DMS79 (cell line): ENCODE measurements at places on chromosomes 2 and 18.

DNA sequence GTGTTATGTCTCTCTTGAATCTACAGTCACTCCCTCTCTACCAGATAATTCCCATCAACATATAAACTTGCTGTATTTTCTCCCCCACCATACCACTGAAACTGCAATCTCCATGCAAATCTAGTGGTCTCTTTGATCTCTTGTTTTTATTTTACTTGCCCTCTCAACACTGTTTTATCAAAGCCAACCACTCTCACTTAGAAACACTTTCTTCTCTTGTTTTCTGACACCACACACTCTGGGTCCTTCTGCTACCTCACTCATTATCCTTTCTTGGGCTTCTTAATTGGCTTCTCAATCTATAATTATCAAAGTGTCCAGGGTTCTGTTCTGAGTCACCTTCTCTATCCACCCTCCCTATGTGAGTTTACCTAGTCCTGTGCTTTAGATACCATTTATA is 2.0 kb upstream of the MCFD2 start:
- DNase-seq: no peak

DNA sequence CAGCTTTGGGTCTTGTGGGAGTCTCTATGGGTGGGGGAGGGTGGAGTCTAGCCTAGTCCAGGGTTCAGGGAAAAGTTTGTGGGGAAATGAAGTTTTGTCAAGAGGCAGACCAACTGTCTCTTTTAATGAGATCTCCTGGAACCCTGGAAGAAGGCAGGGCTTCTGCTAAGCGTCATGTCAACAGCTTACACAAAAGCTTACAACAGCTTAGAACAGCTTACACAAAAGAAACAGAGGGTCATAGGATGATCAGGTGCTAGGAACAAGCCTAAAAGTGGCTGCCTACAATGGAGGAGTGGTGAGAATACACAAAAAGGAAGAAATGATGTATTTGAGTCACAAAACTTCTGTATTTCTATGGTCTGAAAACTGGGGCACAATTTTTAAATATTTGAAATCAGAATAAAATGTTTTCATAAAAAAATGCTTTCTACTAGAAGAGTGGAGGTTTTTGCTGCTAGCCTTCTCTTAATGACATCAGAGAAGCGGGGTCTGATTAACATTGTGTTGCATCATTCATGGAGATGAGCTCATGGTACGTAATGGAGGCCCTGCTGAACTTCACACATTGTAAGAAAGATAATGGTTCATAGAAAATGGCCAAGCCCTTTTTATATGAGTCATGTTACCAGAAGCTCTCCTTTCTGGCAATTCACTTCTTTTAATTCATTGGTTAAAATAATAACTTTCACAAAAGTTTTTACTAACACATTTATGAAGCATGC is 351.0 kb downstream of the PIK3C3 start:
- DNase-seq: no peak

GRCh38 chr18:79608069-79608468 is 71.5 kb upstream of the CTDP1 start:
- DNase-seq: no peak

DNA sequence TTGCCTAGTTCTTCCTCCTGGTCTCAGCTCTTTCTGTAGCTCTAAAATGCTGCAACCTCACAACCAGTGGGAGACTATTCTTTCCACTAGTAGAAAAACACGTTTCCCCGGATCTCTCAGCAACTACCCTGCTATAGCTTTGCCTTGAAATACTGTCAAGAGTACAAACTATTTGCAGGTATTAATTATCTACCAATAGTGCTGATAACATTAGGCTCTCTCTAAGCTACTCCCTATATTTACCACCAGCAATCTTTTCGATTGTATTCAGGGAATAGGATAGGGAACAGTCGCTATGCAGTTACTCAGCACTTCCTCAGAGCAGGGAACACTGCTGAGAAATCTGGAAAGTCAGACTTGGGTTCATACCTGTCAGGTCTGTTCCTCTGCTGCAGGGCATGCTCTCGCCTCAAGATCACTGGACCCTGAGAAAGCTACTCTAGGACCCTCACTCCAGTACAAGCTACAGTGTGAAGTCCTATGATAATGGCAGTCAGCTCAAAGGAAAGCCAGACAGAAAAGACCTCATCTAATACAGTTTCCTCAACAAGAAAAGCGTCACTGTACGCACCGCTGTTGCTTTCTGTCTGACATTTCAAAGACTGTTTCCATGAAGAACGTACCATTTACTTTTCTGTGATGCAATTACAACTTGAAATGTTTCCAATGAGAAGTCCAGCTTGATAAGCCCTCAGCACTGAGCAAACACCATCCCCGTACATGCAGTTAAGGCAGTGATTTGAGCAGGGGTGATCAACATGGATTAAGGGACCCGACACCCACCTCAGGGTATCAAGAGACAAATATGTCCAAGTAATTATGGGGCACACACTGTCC is 22.7 kb downstream of the GDF7 start:
- DNase-seq: no peak

GRCh38 chr2:58644451-58644850 is 403.3 kb upstream of the FANCL start:
- no peak for DNase-seq

DNA sequence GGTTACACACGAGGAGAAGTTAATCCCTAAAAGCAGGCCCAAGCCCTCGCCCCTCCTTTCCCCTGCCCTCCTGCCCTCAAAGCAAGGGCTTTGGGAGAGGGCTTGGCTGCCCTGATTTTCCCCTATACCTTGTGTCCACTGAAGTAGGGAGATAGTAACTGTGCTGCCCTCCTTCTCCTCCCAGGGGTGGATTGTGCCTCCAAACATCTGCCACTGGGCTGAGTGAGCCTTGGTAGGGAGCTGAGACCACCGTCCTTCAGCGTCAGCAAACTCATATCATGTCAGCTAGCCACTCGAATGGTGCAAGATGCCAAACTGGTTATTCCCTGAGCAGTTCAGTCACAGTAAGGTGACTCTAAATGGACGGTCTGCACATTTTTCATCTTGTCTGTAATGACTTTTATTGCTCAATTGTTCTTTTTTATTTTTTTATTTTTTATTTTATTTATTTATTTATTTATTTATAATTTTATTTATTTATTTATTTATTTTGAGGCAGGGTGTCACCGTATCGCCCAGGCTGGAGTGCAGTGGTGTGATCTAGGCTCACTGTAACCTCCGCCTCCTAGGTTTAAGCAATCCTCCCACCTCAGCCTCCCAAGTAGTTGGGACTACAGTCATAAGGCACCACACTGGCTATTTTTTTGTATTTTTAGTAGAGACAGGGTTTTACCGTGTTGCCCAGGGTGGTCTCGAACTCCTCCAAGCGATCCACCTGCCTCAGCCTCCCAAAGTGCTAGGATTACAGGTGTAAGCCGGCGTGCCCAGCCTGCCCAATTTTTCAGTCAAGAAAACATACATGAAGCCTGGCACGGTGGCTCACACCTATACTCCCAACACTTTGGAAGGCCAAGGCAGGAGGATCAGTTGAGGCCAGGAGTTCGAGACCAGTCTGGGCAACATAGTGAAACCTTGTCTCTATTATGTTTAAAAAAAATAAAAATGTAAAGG is 8.7 kb downstream of the PCBP1 start:
- no peak for DNase-seq

DNA sequence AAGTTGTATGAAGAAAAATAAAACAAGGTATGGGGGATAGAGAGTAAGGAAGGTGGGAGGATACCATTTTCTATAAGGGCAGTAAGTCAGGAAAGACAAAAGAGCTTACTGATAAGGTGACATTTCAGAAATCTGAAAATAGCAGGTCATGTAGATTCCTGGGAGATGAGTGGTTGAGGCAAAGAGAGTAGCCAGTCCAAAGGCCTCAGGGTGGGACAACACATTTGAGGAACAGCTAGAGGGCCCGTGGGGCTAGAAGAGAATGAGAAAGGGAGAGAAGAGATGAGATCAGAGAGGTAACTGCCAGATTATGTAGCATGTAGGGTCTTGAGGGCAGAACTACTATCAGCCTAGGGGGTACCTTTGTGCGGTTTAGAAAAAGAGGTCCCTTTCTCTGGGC is 2.9 kb downstream of the CLHC1 start:
- DNase-seq: no peak

- no peak for DNase-seq
Measured at GRCh38 chr2:33272001-33272400, 204.4 kb upstream of the RASGRP3 start.

- DNase-seq: no peak
Measured at GRCh38 chr2:146363731-146364130, 1481.1 kb upstream of the ACVR2A start.

DNA sequence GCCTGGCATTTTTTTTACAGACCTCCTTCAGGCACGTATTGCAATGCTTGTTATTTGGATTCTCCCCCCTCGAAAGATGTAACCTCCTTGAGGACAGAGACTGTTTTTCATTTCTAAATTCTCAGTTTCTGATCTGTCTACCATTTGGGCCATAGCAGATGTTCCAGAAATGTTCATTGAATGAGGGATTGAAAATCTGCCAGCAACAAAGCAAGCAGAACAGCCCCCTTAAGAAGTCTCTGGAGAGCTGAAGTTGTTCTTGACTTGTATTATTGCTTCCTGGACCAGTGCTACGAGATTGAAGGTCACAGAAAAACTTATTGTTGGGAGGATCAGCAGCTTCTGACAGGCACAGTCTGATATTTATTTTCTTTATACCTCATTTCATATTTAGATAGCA is 355.5 kb downstream of the EPHA4 start:
- DNase-seq: peak; percentile 19

DNA sequence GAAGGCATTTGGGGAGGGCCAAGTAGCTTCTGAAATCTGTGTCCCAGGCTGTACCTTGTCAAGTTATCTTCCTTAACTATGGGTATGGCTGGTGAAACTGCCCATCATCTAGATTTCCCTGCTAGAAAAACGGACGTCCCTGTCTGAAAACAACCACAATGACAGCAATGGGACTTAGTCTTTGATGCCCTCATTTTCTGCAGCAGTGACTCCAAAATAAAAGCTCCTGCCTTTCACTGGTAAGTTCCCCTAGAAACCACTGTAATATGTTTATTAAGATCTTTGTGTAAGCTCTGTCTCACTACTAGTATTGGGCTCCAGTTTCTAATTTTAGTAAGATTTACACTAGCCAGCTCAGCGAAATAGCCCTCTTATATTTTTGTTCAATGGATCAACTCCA is 47.2 kb upstream of the GORASP2 start:
- no peak for DNase-seq

- DNase-seq: no peak
Measured at GRCh38 chr2:170362871-170363631, 185.1 kb downstream of the MYO3B start.

DNA sequence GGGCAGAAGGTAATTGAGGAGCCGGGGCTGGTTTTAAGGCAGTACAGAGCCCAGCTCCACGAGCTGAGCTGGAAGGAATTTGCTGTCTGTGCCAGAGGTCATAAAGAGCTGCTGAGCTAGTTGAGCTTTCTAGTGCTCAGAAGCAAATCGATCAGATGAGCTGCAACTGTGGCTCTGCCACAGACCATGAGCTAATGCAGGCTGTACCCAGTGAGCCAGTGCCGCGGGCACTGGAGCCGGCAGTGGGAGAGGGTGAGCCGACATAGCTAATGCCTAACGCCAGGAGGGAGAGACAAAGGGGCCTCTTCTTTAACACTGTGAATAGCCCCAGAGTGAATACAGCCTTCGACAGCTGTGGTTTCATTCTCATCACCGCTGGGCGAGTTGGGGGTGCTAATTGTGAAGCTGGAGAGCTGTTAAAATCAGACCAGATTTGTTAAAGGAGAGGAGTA is 410.1 kb upstream of the TCF4 start:
- peak; percentile 18 for DNase-seq

DNA sequence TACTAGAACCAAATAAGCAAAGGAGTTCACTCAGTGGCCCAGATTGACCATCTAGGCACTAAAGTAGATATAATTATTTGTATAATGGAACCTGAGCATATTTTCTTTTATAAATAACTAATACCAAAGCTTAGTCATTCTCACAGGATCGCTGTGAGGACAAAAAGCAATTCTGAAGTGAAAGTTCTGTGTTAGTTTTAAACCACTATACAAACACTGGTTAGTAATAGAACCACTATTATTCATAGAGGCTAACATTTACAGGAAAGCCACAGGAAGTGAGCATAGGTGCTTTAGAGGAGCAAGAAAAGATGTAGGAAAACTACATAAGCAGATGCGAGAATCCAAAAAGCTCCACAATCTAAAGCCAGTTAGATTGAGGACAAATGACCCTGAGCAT is 364.7 kb downstream of the XIRP2 start:
- DNase-seq: no peak

GRCh38 chr2:144675731-144676130 is 155.8 kb upstream of the ZEB2 start:
- no peak for DNase-seq

- no peak for DNase-seq
Measured at GRCh38 chr2:74696829-74697228, 42.8 kb downstream of the SEMA4F start.

DNA sequence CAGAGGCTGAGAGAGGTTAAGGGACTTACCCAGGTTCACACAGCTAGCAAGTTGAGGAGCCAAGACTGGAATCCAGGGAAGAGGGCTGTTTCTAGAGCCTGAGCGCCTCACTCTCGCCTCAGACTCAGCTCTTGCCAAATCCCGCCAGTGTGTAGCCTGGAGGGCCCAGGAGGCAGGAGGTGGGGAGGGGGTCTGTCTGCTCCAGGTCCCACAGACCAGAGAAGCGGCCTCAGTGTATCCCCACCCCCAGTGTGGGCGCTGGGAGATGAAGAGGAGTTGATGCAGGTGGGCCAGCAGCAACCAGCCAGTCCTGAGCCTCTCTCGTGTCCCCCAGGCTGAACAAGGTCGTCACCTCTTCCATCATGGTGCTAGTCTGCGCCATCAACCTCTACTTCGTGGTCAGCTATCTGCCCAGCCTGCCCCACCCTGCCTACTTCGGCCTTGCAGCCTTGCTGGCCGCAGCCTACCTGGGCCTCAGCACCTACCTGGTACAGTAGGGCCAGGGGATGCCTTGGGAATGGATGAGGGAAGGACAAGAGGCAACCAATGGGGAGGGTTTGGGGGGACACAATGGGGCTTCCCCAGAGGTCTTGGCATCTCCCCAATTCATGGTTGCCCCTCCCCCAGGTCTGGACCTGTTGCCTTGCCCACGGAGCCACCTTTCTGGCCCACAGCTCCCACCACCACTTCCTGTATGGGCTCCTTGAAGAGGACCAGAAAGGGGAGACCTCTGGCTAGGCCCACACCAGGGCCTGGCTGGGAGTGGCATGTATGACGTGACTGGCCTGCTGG is 5.2 kb upstream of the CTDSP1 start:
- DNase-seq: no peak

- no peak for DNase-seq
Measured at GRCh38 chr2:195038153-195038552, 618.9 kb upstream of the SLC39A10 start.

- DNase-seq: no peak
Measured at GRCh38 chr2:169237939-169238338, 124.4 kb downstream of the LRP2 start.

GRCh38 chr18:41967680-41968079 is 12.6 kb downstream of the PIK3C3 start:
- DNase-seq: no peak
